ENCODE measurements at places on chromosomes 4 and X.

DNA sequence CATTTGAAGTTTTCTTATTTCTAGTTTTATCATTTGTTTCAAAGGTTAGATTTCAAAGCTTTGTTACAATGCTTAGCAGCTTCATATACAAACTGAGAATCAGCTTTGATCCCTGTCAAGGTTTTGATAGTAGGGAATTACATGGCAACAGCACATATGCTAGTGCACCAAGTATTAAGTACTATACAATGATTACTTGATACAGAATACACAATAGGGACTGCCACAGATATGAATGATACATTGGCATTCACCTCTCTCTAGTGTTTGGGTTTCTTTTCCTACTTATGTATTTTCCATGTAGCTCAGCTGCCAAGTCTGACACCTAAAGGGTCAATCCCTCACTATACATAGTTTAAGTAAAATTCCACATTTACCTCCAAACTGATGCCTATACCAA is 344.0 kb downstream of the FAT4 start:
- DNase-seq = no peak

- DNase-seq = no peak
These were observed 219.8 kb downstream of the ZNF674 start for GRCh38 chrX:46325312-46325877.

GRCh38 chr4:41701983-41702382 is 46.5 kb downstream of the PHOX2B start:
- DNase-seq = no peak

DNA sequence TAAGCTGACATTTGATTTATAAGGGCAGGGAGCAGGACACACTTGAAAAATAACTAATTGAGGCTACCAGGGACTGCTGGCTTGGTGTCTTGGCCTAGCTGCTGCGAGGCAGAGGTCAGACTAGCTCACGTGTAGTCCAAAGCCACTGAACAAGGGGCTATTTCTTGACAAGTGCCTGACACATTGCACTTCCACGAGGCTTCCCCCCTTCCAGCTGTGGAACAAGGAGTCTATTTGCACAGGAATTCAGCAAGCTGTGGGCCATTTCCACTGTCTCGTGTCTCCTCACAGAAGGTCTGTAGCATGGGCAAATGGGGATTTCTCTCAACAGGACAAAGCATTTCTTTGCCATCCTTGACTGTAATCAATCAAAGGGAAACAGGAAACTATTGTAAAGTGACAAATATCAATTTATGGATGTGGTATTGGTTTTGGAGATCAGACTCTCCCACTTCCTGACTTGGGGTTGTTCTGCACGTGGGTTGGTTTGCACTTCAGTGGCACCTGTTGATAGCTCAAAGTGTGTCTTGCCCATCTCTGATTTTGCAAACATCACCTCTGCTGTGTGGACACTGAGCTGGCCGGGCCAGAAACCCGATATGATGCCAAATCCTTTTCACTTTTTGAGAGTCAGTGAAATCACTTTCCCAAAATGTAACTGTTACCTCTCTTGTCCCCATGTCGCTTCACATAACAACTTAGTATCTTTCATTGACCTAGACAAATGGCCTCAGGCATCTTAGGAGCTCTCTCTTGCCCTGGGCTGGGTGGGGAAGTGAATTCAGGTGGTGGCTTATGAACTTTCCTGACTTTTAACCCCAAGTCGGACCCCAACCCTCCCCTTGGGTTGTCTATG is 107.4 kb upstream of the MAMLD1 start:
- no peak for DNase-seq
